ENCODE measurements at places on chromosomes 3 and 15.
A peak's percentile ranks its signal among the peaks of the same experiment; 100 is the strongest.

DNA sequence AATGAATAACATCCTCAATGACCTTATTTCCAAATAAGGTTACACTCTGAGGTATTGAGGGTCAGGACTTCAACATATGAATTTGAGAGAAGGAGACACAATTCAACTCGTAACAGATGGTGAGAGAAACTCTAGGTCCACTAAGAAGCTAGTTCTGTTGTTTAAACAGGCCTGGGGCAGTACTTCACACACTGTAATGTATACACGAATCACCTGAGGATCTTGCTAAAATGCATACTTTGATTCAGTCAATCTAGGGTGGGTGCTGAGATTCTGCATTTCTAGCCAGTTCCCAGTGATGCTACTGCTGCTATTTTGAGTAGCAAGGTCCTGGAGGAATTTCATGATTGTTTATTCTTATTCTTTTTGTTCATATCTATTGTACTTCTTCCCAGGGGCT is 186.8 kb downstream of the SATB1 start:
- DNase-seq: no peak

- no peak for DNase-seq
Observed at GRCh38 chr3:55091381-55092225, 163.7 kb upstream of the LRTM1 start.

DNA sequence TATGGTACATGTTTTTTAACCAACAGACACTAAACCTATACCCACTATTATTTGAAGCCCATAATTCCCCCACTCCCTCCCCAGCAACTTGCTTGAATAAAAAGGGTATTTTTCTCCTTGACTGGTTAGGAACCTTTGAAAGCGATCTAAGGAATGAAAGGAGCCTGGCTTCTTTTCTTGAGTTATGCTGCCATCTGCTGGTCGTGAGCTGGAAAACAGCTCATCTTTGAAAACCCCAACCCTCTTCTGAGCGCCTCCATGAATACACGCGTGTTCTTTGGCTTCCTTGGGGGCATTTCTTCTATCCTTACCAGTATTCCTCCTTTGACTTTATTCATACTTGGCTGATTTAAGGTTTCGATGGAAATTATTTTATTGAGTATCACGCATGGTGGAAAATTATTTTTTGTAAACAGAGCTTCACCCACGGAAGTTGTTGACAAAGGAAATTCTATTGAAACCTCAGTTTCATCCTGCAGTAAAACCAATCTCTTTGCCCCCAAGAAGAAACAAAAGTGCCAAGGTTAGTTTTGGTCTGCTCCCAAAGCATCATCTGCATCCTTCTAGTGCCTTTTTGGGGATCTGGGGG is 171.6 kb downstream of the SV2B start:
- peak; percentile 23 for DNase-seq

DNA sequence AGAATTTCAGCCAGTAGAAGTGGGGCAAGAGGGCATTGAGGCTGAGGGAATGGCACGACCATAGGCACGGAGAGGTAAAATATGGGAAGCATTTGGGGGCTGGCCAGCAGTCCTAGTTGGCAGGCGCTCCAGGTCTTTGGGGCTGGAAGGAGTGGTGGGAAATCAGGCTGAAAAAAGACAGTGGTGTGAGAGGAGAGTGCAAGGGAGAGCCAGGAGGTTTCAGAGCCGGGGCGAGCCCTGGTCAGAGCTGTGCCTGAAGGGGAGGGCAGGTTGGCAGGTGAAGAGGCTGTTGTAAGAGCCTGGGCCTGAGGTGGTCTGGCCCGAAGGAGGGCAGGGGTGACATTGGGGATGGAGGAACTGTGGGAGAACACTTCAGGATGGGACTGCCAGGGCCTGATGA is 1.6 kb upstream of the IDH3A start:
- DNase-seq: no peak

GRCh38 chr3:182971637-182972036 is 8.7 kb downstream of the DCUN1D1 start:
- no peak for DNase-seq

DNA sequence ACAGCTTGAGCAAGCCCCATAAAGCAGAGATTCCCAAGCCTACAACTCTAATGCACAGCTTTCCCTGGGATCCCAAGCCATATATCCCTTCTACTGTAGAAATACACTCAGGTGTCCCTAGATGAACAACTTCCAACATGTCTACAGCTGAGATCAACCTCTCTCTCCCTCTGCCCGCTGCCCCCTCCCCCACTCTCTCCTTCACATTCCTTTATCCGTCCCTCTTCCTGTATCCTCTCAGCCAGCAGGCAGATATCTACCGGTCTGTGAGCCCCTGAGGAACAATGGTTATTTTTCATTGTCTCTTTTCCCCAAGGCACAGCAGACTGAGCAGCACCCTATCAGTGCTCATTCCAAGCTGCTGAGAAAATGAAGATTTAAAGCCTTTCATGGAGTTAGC is 138.6 kb downstream of the SUCLG2 start:
- DNase-seq: no peak

DNA sequence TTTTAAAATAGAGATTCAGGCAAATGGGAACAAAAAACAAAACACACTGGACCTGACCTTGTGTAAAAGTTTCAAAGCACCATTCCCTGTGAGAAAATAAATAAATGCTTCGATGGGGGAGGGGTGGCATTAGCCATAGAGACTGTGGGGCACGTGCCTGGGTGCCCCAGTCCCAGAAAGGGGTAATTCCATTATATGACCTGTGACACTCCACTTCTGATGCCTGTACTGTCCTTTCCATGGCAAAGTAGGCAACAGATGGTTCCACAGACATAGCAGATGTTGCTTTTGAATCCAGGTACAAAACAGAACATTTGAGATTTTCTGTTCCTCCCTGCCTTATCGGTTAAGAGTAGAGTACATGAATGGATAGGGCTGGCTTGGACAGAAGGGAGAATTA is 3.9 kb downstream of the PHLDB2 start:
- no peak for DNase-seq

DNA sequence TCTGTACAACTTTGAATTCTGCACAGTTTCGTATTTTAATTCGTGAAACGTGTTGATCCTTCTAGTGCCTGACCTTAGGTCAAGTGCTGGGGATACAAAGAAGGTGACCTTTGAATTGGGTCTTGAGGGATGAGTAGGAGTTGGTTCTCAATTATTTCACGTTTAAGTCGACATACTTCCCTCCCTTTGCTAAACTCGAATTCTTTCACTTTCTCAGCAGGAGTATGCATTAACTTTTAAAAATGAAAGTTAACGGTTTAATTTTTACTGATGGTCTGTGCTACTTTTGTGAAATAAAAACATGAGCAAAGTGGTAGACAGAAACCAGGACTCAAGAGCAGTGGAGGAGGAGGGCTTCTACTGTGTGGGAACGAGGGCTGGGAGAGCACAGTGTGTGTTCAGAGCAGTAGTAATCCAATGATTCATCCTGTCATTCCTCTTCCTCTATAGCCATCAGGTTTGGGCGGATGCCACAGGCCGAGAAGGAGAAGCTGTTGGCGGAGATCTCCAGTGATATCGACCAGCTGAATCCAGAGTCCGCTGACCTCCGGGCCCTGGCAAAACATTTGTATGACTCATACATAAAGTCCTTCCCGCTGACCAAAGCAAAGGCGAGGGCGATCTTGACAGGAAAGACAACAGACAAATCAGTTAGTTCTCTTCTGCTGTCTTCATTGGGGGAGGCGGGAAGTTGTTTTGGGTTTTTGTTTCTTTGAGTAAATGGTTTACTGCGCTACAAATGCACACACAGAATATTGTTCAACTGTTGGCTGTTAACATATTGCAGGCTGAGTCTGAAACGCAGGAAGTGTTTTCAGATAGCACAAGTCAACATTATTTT is 78.6 kb upstream of the TSEN2 start:
- DNase-seq: no peak

- no peak for DNase-seq
Observed at GRCh38 chr3:78861156-78861555, 906.6 kb downstream of the ROBO1 start.

- no peak for DNase-seq
Observed at GRCh38 chr15:62874064-62874463, 168.5 kb upstream of the TPM1 start.

GRCh38 chr3:82940124-82940523 is 1178.7 kb upstream of the GBE1 start:
- no peak for DNase-seq

DNA sequence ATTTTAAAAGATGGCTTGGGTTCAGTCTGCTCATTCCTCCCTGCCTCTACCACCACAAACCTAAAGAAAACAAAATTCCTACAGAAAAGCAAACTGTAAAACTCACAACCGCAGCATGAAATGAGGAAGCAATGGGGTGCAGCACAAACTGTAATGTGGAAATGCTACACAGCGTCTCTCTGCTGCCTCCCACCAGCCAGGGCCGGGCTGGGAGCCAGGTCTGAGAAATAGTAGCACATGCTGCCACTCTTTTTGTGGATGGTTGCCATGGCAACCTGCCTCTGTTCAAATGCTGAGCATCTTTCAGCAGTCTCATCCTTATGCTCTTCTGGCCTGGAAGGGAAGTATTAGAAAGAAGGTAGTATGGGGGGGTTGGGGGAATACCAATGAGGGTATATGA is 55.4 kb downstream of the EOMES start:
- no peak for DNase-seq

GRCh38 chr3:40997711-40998519 is 201.4 kb upstream of the CTNNB1 start:
- DNase-seq: no peak

- DNase-seq: no peak
Observed at GRCh38 chr3:119240101-119240590, 532 bp downstream of the B4GALT4 start.

- DNase-seq: no peak
Observed at GRCh38 chr15:72361176-72361575, 14.6 kb downstream of the HEXA start.

DNA sequence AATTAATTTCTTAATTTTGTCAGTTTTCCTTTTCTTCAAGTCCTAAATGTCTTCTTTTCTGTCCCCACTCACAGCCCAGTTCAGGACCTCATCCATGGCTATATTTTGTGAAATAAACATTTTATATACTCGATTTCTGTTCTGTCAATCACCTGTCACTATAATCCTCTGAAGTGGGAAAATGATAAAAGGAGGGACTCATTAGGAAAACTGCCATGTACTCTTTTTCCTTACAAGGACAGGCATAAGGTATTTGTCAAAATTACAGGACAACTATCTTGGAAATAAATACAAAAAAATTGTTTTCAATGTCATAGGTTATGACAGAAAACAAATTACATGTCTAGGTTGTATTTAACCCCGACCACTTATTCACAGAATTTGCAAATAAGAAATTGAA is 240.1 kb upstream of the CBLB start:
- DNase-seq: no peak

DNA sequence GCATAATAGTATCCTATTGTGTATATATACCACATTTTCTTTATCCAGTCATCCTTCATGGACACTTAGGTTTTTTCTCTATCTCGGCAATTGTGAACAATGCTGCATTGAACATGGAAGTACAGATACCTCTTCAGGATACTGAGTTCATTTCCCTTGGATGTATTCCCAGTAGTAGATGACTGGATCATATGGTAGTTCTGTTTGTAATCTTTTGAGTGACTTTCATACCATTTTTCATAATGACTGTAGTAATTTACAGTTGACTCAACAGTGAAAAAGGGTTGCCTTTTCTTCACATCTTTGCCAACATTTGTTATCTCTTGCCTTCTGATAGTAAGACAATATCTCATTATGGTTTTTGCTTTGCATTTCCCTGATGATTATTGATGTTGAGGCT is 21.8 kb downstream of the MYH15 start:
- DNase-seq: no peak

DNA sequence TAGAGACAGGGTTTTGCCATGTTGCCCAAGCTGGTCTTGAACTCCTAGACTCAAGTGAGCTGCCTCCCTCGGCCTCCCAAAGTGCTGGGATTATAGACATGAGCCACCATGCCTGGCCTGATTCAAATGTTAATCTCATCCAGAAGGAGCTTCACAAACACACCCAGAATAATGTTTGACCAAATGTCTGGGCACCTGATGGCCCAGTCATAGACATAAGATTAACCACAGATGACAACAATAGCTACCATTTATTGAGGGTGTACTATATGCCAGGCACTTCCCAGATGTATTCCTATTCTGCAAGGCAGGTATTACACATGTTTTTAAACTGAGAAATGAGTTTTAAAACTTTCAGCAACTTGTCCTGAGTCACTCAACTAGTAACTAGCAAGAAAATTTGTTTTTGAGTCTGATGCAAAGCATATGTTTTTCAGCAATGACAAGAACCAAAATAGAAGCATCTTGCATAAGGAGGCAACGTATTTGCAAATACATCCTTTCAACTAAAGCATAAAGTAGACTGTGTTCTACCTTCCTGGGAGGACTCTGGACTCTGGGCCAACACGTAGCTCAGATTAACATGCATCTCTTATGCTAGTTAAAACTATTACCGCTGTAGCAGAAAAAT is 8.1 kb upstream of the SPG21 start:
- DNase-seq: no peak

- no peak for DNase-seq
Observed at GRCh38 chr3:44865272-44866035, 3.7 kb downstream of the TMEM42 start.

DNA sequence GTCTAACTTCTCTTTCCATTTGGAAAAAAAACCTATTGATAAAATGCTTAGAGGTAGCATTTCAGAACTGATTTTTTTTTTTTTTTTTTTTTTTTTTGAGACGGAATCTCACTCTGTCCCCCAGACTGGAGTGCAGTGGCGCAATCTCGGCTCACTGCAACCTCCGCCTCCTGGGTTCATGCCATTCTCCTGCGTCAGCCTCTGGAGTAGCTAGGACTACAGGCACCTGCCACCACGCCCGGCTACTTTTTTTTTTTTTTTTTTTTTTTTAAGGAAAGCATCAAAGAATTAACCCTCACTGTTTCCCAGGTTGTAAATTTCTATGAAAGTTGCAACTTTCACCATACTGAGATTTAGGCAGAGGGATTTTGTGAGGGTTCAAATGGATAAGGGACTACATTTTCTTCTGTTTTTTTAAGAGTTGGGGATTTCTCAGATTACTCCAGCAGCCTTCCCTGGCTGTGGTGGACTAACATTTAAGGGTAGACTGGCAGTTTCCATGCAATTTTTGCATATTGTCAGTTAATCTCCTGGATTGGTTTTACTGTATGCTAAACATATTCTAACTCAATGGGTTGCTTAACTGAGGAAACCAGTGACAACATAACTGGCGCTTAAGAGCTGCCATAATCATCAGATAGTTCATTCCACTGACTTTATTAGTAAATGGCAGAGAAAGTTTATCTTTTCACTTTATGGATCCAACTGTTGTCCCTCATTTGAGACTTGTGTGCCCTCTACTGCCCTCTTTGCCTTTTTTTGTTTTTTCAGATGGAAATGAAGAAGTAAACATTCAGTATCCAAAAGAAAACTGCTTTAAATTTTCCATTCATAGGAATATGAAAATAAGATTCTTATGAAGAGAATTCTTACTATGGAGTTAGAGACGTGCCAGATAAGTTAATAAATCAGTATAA is 93.7 kb downstream of the NPTN start:
- no peak for DNase-seq

GRCh38 chr3:128348805-128349531 is 117.7 kb downstream of the DNAJB8 start:
- DNase-seq: no peak
